ENCODE measurements at places on chromosomes 6 and 20. TPM values are rescaled to one million over a fixed set of nuclear protein-coding genes. Genes with fewer than 3 reads are reported as not detected.

- peak; percentile 22 for DNase-seq
Observed at GRCh38 chr20:63133481-63134091, 82.3 kb downstream of the YTHDF1 start.

DNA sequence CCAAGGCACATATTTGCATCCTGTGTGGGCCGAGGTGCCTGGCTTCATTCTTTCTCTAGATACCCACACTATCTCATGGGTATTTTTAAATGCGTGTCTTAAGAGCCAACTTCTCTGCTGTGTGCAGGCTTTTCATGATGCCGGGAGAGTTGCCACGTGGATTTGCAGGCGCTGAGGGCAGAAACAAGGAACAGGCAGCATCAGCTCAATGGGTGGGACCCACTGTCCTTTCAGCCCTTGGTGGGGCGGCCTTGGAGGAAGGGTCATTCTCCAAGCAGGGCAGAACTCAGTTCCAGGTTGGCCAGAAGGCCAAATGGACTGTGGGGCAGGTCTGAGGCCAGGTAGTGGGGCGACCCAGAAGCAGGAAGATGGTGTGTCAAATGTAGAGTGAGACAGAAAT is 84.7 kb downstream of the PHACTR3 start:
- no peak for DNase-seq

Gene SLC22A3
- not detected for total RNA-seq

GRCh38 chr6:31899215-31899614 is 1.7 kb upstream of the EHMT2 start:
- DNase-seq, result no peak

DNA sequence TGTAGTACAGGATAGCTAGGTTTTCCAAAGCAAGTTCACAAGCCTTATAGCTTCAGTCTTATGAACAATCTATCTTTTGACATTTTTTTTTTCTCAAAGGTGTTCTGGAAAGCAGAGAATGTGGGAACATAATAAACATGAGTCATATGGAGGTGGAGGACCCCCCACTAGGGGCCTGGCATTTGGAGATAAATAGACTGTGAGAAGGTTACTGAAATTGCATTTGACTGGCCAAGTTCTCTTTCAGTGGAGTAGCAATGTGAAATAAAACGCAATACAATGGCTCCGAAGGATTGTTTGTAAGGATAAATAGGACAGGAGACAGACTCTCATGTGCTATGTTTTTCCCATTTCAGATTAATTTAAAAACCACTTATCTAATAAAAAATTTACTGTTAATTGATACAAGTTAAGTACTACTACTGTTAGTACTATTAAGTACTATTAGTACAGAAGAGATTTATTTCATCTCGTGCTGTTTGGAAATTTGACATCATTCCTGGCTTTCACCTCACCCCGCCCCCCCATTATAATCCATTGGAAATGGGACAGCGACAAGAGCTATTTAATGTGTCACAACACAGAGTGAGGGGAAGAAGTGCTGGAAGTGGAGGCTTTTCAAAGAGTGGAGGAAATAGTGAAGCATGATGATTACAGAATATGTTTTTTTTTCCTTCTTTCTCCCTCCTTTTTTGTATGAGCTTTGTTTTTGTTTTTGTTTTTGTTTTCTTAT is 122.6 kb upstream of the ID4 start:
- DNase-seq, result no peak

Gene OOEP
- 1.1 TPM for total RNA-seq

DNA sequence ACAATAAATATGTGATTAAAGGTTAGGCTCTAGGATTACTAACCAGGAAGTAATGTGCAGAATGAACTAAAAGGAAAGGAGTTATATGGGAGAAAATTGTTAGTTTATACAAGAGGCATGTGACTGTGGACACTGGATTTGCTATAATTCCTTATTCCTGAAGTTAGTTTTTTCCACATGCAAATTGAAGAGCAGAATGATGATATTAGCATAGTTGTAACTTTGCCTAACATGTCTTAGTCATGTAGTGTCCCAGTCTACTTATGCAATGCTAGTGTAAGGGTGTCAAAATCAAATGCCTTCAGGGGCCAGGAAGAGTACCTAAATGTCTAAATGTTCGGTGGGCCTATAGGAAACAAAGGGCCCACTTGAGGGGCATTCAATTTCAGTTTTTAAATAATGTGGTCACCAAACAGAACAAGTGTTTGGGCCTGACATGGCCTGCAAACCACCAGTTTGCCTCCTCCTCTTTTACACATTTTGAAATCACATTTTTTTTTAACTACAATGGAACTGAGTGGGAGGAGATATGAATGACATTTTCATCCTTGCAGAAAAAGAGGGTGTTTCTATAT is 28.0 kb upstream of the CEP85L start:
- DNase-seq, result no peak

DNA sequence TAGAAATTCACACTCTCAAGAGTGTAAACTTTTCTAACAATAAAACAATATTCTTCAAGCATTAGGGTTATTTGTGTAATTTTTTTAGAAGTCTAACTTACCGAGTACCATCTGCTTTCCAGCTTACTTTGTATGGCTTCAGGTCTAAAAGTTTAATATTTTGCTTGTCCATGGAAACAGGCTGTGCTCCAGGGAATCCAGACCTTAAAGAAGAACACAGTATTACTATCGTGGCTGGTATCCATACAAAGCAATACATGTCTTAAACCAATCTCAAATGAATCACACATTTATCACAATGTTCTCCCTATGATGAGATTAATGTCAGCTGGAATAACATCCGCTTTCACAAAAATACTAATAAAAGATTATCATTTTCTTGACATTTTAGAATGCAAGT is 73.0 kb downstream of the RNGTT start:
- DNase-seq, result no peak

Gene SULF2
- 1.2 TPM for total RNA-seq

DNA sequence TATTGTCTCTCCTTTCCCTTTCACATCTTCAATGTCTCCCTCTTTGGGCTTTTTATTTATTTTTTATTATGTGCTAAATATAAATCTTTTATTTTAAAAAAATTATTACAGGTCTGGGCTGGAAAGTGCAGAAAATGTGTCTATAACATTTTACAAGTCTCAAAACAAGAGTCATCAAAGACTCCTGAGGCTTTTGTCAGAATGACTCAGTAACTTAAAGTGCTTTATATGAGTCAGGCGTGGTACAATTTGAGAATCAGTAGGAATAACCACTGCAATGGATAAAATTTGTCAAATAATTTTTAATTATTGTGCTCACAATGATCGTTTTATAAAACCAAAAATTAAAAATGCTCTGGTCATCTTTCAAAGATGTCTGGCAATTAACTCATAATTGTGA is 193.9 kb downstream of the MMUT start:
- no peak for DNase-seq

DNA sequence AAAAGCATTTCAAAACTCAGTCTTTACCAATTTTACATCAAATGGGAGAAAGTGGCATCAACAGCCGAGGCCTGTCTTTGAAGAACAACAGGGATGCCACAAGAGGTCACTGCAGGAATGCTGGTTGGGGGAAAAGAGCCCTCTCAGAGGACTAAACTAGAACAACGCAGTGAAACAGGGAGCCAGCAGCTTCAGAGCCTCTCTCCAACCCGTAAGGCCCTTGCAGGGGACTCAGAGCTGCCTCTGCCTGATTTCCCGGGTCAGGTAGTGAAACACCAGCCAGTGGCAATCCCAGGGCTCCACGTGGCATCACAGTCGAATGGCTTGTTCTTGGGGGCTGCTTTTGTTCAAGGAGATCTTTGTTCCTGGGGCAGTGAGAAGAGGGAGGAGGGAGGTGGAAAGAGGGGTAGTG is 55.0 kb upstream of the KCNK16 start:
- DNase-seq, result no peak

GRCh38 chr6:31065556-31065955 is 46.8 kb downstream of the C6orf15 start:
- no peak for DNase-seq

Gene NRSN1
- not detected for total RNA-seq

GRCh38 chr6:168032005-168032760 is 34.7 kb downstream of the KIF25 start:
- no peak for DNase-seq

DNA sequence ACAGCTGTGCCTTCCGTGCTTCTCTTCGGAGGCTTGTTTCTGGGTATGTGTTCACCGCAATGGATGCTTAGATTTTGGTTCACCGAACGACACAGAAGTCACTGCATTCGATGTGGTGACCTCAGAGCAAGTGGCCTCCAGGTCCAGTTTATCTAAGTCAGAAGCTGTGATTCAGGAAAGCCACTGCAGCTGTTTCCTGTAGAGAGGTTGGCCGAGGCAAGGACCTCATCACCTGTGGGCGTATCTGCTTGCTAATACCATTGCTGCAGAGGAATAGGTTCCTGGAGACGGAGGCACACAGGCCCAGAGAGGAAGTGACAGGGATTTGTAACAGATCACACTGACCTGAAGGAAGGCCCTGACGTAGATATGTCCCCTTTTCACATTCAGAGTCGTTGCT is 82.7 kb downstream of the FARS2 start:
- DNase-seq, result no peak

DNA sequence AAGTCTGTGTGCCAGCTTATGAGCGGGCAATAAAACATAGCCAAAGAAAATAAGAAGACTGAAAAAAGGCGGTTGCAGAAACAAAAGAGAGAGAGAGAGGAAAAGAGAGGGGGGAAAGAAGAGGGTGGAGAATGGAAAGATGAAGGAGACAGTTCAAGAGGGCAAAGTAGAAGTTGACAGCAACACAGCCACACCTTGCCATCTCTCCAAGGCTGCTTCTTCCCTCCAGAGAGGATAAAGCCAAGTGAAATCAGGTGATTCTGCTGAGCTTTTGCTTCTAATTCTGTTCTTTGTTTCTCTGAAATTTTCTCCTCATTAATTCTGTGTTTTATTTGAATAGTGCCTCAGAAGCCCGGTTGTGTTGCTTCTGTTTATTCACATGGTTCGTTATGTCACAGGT is 48.5 kb downstream of the PTPRK start:
- DNase-seq, result no peak

Gene PAK5
- not detected for total RNA-seq

GRCh38 chr6:30013291-30013922 is 47.7 kb upstream of the POLR1H start:
- peak; percentile 36 for DNase-seq

DNA sequence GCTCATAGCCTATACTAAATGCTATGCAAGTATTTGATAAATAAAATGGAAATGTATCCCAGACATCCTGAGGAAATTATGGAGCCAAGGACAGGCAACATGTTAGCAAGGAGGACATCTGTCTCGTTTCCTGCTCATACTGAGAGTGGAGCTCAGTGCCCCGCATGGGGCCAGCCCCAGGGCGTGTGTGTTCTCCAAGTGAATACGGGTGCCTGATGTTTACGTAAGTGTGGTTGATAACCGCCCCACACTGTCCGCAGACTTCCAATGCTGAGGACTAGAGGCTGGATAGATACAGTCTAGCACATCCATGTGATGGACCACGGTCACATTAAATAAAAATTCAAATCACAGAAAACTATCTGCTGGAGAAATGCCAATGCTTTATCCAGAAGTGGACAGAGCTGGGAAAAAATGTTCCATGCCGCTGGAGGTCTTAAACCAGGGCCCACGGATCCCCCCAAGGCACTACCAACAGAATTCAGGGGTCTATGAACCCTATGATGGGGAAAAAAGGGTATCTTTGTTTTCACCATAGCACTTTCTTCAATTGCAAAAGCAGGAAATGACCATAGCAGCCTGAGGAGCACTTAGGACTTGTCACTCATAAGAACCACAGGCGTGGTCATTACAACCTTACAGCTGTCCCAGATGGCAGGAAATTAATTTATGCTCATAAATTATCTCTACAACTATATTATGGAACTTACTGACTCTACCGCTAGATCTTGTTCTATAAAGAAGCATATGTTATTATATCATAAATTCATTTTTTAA is 24.9 kb downstream of the TGM2 start:
- DNase-seq, result no peak

DNA sequence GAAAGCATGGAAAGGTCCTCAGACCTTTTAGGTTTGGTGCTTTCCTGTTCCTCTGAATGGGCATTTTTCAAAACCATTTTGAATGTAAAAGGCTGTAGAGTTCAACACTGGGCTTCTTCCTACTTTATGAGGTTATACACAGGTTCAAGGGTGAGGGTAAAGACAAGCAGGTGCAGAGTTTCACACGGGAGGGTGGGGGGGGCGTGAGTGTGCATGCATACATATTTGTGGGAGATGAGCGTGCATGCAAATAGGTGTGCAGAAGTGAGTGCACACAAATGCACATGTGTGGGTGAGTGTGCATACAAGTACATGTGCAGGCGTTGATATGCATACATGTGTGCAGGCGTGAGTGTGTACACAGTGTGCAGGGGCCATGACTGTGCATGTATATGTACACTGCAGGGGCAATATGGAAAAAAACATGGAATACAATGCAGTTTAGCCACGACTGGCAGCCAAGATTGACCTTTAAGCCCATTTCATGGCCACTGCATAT is 183.1 kb downstream of the GMPR start:
- no peak for DNase-seq

GRCh38 chr6:113707194-113707593 is 150.0 kb upstream of the MARCKS start:
- no peak for DNase-seq

DNA sequence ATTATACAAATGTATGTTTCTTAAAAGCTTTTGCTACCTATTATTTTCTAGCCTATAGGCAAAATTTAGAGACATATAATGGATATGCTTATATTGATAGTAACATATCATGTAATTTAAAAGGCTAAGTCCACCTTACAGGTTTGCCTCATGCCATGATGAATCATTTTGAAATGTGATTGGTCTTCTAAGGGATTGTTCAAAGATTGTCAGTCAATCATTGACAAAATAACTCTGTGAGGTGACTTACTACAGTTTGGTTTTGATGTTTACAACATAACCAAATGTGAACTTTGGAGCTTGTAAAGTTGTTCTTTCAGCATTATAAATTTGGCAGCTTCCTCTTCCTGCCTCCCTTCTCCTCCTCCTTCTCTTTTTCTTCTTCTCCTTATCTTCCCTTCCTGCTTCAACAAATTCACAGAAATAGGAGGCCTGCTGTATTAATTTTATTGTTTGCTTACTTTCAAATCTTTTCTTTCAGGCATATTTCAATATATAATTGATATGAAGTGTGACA is 39.7 kb upstream of the ZFP64 start:
- DNase-seq, result no peak

DNA sequence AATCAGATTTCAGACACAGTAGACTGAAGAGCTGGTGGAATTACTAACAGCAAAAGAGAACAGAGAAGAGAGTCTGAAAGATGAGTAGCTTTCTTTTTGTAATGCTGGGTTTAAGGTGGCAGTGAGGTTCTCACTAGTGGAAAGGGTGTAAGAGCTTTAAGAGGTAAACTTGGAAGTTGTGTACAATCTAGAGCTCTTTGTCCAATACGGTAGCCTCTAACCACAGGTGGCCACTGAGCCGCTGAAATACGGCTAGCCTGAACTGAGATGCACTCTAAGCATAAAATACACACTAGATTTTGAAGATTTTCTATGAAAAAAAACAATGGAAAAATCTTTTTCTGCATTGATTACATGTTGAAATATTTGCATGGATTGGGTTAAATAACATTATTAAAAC is 4.0 kb downstream of the ELOVL2 start:
- DNase-seq, result no peak

GRCh38 chr6:119224095-119224701 is 125.4 kb downstream of the MAN1A1 start:
- no peak for DNase-seq

Gene SCGN
- total RNA-seq, result not detected

Gene BTN1A1
- not detected for total RNA-seq

Gene SLC22A1
- total RNA-seq, result 1.2 TPM

All from activated naive CD8-positive, alpha-beta T cell treated with anti-CD3 and anti-CD28 coated beads, Interleukin-2, amount 10 ng/mL, durations not matched to agents 7 days and 5 days (primary cell).